ENCODE measurements at places on chromosomes 7 and 10.

DNA sequence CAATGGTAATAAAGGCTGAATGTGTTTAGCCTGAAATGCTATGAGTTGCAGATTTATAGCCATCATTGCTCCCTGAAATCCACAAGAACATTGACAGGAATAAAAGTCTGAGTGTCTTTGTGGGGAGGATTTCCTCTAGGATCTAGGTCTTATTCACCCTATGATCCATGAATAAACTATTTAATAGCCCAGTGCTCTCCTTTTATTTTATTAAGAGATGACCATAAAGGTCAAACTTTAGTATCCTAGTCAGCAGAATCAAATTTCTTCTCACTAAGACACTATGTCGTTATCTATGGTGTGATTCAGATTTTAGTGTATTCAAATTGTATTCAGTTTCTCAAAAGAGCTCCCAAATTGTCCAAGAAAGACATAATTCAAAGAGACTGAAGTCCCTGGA, 67.8 kb upstream of the AKR1E2 start:
- DNase-seq: no peak

DNA sequence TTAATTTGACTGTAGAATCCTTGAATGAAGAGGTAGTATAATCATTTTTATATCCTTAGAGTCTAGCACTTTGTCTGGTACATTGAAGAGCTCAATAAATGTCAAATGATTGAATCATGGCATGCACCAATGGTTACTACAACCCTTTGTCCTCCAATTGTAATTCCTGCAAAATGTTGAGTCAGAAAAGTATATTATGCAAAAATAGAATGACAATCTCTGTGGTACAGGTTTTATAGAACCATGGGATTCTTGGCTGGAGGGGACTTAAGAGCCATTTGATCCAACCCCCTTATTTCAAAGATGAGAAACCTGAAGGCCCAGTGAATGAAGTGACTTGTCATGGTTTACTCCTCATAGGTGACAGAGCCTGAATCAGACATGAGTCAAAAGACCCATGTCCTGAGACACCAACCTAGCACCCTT, 30.9 kb upstream of the SMKR1 start:
- DNase-seq: no peak

DNA sequence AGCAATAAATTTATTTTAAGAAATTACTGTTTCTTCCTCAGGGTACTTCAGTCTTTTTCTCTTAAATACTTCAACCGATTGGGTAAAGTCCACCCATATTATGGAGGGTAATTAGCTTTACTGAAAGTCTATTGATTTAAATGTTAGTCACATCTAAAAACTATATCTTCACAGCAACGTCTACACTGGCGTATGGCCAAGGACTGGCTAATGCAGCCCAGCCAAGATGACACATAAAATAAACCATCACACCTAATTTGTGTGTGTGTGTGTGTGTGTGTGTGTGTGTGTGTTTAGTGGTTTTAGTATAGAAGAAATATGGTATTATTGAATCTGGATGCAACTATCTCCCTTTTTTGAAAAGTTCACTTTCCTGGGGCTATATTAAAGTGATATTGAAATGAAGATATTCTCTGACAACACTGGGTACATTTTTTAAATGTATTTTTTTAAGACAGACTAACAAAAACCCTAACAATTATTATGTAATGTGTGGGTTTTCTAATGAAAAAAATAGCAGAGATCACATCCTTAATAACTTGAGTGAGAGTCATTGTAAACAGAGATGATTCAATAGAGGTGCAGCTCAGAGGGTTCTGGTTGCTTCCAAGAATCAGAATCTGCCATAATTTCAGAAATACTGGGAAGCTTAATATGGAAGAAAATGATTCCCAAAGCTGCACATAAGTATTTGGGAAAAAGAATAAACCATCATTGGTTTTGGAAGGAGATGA, 584.2 kb upstream of the MBL2 start:
- DNase-seq: no peak

GRCh38 chr10:5585517-5586206, 60.9 kb downstream of the CALML3 start:
- DNase-seq: no peak

- DNase-seq: no peak
Observed at GRCh38 chr7:30634193-30634626, 39.5 kb downstream of the GARS1 start.
